AG08396 (cell line): ENCODE measurements at places on chromosomes 5 and 9.

DNA sequence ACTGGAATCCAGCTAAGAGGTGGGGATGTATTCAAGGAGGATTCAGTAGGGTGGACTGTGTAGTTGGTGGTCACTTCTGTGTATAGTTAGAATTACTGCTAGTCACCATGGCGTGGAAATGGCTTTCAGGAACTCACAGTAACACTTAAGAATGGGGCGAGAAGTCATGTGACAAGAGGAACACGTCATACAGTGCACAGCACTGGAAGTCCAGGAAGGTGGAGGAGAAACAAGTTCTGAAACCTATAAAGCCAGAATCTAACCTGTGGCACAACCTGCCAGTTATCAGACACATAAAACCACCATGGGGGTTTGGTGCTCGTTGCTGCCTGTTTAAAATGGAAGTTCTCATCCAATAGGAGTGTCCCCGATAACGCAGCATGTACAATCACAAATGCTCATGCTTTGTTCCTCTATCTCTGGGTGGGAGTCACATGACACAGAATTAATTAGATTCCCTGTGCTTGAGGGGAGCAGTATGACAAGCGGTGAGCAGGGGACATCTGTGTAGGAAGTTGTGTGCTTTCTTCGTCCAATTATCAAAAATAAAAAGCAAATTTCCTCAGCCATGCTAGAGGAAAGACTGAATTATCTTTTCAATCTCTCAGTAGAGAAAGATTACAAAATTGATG lies 193.0 kb downstream of the SPOCK1 start:
- DNase-seq: no peak

DNA sequence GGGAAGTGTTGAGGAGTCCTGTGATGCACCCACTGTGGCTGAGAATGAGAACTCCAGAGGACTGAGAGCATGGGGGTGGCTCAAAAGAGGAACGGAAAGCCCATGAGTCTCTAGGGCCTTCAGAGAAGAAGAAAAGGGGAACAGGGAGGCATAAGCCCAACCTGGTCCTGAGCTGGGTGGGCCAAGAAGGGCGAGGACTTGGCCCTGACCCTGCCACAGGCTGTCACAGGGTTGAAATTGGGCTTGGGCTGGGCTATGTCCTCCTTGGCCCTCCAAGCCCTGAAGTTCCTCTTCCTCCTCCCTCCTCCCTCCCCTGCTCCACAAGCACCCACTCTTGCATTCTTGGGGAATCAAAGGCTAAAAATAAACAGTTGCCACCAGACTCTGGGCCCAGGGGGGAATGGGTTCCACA lies 49.3 kb upstream of the PPARGC1B start:
- DNase-seq: no peak

DNA sequence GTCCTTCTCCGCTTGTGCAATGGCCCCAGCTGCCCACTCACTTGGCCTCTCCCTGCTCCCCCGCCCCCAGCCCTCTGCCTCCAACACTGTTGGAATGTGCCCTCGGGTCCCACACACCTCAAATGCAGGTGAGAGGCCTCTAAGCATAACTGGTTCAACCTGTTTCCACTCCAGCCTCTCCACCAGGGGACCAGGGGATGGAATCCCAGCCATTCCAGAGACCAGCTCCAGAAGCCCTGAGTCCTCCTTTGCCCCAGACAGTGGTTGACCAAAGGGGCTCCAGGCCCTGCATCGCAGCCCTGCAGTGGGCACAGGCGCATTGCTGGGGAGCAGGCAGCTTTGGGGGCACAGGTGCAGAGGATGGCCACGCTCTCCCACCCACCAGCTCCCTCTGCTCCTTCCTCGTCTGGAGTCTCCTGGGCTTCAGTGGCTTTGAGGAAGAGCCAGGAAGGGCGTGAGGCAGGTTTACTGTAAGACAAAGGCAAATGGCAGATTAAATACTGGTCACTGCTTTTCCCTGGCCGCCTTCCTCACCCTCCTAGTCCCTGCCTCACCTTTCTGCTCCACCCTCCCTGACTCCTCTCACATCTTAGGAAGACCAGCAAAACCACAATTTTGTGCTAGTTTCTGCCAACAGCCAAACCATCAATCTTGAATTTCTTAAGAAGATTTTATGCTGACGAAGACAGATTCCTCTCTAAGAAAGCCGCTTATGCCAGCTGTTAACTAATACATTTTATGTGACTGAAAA lies 29.1 kb upstream of the IRX2 start:
- no peak for DNase-seq

DNA sequence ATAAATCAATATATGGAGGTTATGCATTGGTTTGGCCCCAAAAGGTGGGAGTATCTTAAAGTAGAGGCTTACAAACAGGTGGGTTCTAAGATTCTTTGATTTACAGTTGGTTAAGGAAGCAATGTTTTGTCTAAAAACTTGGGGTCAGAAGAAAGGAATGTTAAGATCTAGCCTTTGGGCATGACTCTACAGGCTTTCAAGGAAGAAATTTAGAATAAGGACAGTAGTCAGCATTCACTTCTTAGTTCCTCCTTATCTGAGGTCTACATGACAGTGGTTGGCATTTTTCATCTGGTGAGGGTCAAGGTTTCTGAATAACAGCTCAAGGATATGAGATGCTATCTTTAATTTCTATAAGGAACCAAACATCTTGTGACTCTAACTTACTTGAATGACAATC lies 122.8 kb downstream of the CAMK4 start:
- DNase-seq: no peak

DNA sequence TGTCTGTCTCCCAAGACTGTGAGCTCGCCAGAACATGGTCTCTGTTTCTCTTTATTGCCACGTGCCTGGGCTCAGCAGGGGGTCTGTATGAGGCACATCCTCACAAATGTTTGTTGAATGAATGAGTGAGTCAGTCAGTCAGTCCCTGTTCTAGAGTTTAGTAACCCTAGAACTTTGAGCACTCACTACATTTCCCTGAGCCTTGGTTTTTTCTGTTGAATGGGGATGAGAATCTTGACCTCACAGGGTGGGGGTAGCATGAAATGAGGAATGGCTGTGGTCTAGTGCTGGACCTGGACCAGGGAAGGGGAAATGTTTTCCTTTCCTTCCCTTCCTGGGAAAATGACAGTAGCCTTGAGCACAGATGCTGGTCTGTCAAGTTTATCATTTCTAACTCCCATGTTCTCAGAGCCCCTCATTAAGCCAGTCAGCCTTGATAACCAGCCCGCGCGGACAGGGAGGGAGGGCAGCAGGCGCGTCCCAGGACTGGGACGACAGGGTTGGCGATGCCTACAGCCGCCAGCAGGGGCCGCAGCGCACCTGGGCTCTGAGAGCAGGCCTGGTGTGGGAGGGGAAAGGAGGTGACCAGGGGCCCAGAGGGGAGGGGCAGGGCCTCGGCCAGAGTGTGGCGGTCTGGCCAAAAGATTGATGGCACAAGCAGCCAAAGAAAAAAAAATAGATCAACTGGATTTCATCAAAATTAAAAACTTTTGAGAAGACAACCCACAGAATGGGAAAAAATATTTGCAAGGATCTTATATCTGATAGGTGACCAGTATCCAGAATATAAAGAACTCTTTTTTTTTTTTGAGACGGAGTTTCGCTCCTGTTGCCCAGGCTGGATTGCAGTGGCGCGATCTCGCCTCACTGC lies 24.1 kb upstream of the WNK2 start:
- DNase-seq: peak; percentile 89

- no peak for DNase-seq
These were observed 116.5 kb downstream of the PIK3R1 start for GRCh38 chr5:68332080-68332451.

GRCh38 chr5:127011153-127011552 lies 19.2 kb downstream of the MARCHF3 start:
- peak; percentile 62 for DNase-seq

DNA sequence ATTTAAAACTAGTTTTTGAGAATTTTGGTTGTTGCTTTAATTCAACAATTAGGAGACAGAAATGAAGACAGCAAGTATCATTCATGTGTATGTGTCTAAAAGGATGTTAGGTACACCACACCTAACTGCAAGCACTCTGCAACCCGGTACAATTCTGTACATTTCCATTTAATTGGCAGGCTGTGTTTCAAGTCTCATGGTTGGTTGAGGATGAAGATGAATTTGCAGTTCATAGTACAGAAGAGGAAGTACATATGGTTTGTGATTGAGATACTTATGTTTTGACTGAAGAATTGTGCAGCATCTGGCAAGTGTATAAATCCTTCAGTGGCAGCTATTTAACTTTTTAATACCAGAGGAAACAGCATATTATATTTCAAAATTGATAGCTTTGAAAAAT lies 628.7 kb upstream of the ZNF608 start:
- DNase-seq: no peak

DNA sequence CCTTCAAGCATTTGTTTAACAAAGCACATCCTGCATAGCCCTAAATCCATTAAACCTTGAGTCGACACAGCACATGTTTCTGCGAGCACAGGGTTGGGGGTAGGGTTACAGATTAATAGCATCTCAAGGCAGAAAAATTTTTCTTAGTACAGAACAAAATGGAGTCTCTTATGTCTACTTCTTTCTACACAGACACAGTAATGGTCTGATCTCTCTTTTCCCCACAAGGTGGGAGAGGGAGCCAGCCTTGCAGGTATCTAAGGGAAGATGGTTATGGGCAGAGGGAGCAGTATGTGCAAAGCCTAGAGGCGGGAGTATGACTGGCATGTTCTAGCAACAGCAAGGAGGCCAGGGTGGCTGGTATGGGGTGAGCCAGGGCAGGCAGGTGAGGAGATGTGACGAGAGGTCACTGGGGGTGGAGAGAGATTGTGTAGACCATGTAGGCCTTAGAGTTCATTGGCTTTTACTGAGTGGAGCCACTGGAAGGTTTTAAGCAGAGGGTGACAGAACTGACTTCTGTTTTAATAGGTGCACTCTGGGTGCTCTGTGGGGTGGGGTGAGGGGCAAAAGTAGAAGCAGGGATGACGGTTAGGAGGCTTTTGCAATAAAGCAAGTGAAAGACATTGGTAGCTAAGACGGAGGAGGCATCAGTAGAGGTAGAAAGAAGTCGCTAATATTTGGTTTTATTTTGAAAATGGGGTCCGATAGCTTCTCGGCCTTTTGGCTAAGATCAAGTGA lies 5.1 kb upstream of the RPS14 start:
- no peak for DNase-seq

- DNase-seq: no peak
These were observed 53.2 kb downstream of the ZNF474 start for GRCh38 chr5:122182491-122182921.

DNA sequence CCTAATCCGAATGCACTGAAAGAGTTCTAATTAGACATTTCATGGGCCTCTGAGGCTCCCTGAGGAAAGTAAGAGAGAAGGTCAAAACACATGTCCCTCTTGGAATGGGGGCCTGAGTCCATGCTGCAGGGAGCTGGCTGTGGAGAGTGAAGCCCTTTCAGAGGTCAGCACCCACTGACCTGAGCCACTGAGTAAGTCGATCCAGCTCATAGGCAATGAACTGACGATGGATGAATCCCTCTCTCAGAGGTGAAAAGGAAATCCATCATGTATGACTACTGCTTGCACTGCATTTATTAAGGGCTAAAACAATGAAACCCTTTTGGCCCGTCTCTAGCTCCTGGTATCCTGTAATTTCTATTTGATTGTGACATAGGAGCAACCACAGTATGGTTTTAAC lies 288.9 kb upstream of the VLDLR start:
- no peak for DNase-seq

- no peak for DNase-seq
These were observed 386.8 kb downstream of the TRIM36 start for GRCh38 chr5:114782869-114783268.

GRCh38 chr5:158538506-158539074 lies 561.1 kb downstream of the EBF1 start:
- no peak for DNase-seq

DNA sequence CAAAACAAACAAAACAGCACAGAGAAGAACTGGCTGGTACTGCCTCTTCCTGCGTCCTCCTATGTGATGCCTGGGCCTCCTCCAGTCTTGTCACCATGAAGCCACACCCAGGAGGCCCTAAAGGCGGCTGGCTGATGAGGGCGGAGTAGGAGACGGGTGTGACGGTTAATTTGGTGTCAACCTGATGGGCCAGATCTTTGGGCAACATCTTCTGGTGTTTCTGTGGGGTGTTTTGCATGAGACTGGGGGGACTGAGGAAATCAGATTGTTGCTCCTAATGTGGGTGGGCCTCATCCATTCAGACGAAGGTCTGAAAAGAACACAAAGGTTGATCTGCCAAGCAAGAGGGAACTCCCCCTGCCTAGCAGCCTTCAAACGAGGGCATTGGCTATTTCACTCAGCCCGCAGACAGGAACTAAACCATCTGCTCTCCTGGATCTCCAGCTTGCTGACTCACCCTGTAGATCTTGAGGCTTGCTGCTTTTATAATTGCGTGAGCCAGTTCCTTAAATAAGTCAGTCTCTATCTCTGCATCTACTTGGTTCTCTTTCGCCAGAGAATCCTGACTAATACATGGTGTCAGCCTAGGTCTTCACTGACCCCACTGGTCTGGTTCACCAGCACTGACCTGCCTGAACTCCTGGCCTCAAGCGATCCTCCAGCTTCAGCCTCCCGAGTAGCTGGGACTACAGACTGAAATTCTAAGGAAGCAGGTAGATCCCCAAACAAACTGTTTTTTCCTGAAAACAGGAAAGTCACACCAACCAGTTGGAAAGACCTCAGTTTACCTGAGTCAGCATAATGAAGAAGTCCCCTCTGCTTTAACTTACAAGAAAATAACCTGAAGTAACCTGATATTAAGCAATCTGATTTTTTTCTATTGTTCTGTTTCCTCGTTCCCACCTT lies 12.8 kb upstream of the ZFP62 start:
- no peak for DNase-seq

DNA sequence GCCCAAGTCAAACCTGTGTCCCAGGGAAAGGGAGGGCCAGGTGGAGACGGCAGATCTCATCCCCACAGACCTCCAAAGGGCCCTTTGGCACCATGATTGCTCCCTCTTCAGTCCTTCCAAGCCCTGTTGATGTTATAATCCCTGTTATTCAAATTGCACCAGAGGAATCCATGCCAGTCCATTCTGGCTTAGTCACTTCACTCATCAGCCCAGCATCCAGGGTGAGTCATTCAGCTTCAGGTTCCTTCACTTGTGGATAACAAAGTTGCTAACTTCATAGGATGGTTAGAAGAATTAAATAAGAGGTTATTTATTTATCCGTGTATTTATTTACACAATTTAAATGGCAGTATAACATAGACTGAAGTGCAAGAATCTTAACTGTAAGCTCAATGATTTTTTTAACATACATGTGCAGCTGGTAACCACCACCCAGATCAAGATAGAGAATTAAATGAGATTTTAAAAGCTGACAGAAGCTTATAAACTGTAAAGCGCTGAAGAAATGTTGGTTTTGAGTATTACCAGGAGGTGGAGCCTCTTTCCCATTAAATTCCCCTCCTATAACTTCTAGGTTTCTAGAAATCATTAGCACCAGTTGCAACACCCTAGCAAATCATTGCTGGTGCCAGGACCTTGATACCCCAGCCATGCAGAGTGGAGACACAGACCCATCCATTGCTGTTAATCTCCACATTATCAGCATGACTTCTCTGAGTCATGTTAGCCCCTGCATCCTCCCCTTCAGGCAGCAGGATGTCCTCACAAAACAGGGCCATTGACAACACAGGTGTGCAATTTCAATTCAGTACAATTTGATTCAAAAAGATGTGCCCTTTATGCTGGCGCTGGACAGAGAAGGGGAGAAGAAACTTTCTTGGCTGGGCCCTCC lies 77.4 kb downstream of the SEC61B start:
- peak; percentile 88 for DNase-seq
